Smooth muscle cell of trachea (primary cell): ENCODE measurements at places on chromosomes 4 and X. TPM values are rescaled to one million over a fixed set of nuclear protein-coding genes. Genes with fewer than 3 reads are reported as not detected.

TLR10 gene
- 0.15 TPM in 1 of 2 replicates, not detected in the other for total RNA-seq

PRRG3 gene
- 0.87 and 4.6 TPM in 2 replicates for total RNA-seq

MGARP gene
- 9.5 and 12.6 TPM in 2 replicates for total RNA-seq

TMEM35A gene
- 22.3 and 37.9 TPM in 2 replicates for total RNA-seq

F8A2 gene
- 1.7 TPM in 1 of 2 replicates, not detected in the other for total RNA-seq

FRMD7 gene
- under 0.01 TPM in 1 of 2 replicates, not detected in the other for total RNA-seq

ELOVL6 gene
- 7.4 and 33.5 TPM in 2 replicates for total RNA-seq

LUZP4 gene
- total RNA-seq = not detected in 2 replicates

KLB gene
- 0.15 TPM in 1 of 2 replicates, not detected in the other for total RNA-seq

POU3F4 gene
- total RNA-seq = not detected in 2 replicates

SSX2B gene
- not detected in 2 replicates for total RNA-seq

TSPAN6 gene
- total RNA-seq = 28.4 and 34.1 TPM in 2 replicates
